ENCODE measurements at places on chromosomes 6 and 20.

DNA sequence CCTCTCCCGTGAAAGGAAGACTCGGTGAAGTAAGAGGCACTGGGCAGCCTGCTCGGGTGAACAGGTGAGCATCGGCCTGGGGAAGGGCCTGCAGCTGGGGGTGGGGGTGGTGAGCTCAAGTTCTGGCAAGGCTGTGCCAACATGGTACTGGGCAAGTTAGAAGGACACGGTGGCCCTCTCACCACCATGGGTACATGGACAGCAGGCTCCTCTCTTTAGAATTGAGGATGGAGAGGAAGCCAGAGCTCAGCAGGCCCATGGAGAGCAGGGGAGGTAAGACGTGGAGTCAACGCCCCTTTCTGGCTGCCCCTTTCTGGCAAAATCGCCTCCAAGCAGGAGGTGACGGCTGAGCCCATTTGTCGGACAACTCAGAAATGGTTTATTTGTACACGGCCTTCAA lies 135.6 kb downstream of the ANKRD60 start:
- DNase-seq, result no peak

- no peak for DNase-seq
Observed at GRCh38 chr6:110714143-110714542, 101.1 kb downstream of the CDK19 start.

GRCh38 chr6:111098597-111098996 lies 11.3 kb downstream of the SLC16A10 start:
- DNase-seq, result no peak

DNA sequence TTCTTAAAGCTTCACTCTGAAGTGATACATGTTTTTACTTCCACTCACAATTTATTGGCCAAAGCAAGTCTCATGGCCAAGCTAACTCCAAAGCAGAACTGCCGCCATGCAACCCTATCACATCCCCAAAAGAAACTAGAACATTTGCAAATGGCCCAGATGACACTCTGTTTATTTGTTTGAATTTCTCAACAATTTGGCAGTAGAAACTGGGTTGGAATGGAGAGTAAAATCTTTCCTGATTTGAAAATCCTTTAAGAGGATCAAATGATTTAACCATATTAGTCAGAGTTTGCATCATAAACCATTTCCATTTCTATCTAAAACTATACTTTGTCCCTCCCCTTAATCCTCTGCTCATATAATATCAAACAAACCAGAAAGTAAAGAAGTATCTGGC lies 39.1 kb upstream of the E2F3 start:
- no peak for DNase-seq

GRCh38 chr6:25608558-25609174 lies 43.3 kb upstream of the SCGN start:
- DNase-seq, result no peak
